ENCODE measurements at places on chromosomes 5 and 9. TPM values are rescaled to one million over a fixed set of nuclear protein-coding genes. Genes with fewer than 3 reads are reported as not detected.

The OR2K2 gene
- not detected for polyA plus RNA-seq

The NIPAL4 gene
- polyA plus RNA-seq = 0.04 TPM

The OBP2B gene
- not detected for polyA plus RNA-seq

The TPPP gene
- polyA plus RNA-seq = 0.02 TPM

The PTPN3 gene
- not detected for polyA plus RNA-seq

The SERF1A gene
- 1.6 TPM for polyA plus RNA-seq

The GABRA6 gene
- not detected for polyA plus RNA-seq

The TICAM2 gene
- 14.6 TPM for polyA plus RNA-seq

The INSL6 gene
- not detected for polyA plus RNA-seq

The CDX1 gene
- polyA plus RNA-seq = not detected

The PCAT7 gene
- polyA plus RNA-seq = not detected

The SLC6A7 gene
- polyA plus RNA-seq = 0.07 TPM

The ADAMTS13 gene
- polyA plus RNA-seq = 0.77 TPM

The GABRP gene
- not detected for polyA plus RNA-seq

The SLC6A18 gene
- polyA plus RNA-seq = not detected

The ACOT12 gene
- polyA plus RNA-seq = not detected

The PKD2L2 gene
- polyA plus RNA-seq = not detected

The CBY3 gene
- polyA plus RNA-seq = not detected

The PGM5 gene
- 1.2 TPM for polyA plus RNA-seq

The FOXD4L4 gene
- not detected for polyA plus RNA-seq

The PRRT1B gene
- polyA plus RNA-seq = not detected

The SELENOP gene
- not detected for polyA plus RNA-seq

The CCL27 gene
- not detected for polyA plus RNA-seq

The DDX31 gene
- polyA plus RNA-seq = 1.1 TPM

The ORM2 gene
- 0.33 TPM for polyA plus RNA-seq

Measured in CD14-positive monocyte (primary cell).